Liver (tissue), 10 donors: ENCODE measurements at places on chromosomes 5 and 9. TPM values are rescaled to one million over a fixed set of nuclear protein-coding genes. Genes with fewer than 3 reads are reported as not detected.
A peak's percentile ranks its signal among the peaks of the same experiment; 100 is the strongest.

DNA sequence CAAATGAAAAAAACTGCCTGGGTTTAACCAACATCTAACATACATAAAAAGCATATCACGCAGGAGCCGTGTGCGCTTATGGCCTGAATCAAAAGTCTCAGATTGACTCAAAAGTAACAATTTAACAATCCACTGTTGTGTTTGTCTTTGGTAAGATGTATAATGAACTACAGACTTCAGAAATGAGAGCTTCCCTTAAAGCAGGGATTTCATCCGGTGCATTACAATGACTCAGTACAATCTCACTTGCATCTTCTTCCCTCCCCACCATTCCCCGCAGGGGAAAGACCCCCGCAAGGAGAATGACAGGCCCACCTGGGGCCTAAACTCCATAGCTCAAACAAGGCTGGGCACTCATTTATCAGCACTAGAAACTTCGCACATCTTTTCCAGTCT lies 1.4 kb downstream of the ZFR start:
- DNase-seq: no peak
- H3K4me1 ChIP-seq: peaks cover 16% of the 10 kb centered on the region
- peak overlapping the region; percentile 54 for H3K27ac ChIP-seq
- H3K4me3 ChIP-seq: peak overlapping the region; percentile 45

- no peaks in the 10 kb centered on the region for H3K36me3 ChIP-seq
- peaks cover 10% of the 10 kb centered on the region for H3K4me1 ChIP-seq
- H3K27ac ChIP-seq: peak within 1 kb of the TSS; percentile 91
- H3K27me3 ChIP-seq: no peaks in the 10 kb centered on the region
- H3K4me3 ChIP-seq: peak within 1 kb of the TSS; percentile 28
Observed at GRCh38 chr5:36301858-36302603, at the start of gene RANBP3L. TSS of gene RANBP3L (minus strand) at chr5:36301902. CDS start at chr5:36301416, 486 bp downstream.

DNA sequence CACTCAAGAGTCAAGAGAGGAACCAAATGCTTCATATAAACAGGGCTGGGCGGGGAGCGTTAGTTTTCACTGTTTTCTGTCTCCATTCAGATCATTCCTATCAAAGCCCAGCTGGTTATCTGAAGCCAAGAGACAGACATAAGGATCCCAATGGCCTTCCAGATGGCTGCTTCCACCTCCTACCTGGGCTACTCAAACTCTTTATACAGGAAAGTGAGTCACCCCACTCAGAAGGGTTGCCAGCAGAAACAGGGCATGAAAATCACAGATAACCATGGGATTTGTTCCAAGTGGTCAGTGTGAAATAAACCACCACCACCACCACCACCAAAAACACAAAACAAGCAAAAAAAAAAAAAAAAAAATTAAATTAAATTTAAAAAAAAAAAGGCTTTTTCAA lies 5.5 kb downstream of the PRSS3 start:
- H3K27me3 ChIP-seq: no peaks in the 10 kb centered on the region
- no peaks in the 10 kb centered on the region for H3K4me1 ChIP-seq
- no peak overlapping the region for H3K4me3 ChIP-seq
- no peaks in the 10 kb centered on the region for H3K36me3 ChIP-seq
- no peak for DNase-seq
- H3K27ac ChIP-seq: no peak overlapping the region

- no peaks in the 10 kb centered on the region for H3K27me3 ChIP-seq
- DNase-seq: no peak
- H3K4me3 ChIP-seq: no peak overlapping the region
- H3K4me1 ChIP-seq: peaks cover 22% of the 10 kb centered on the region
- no peaks in the 10 kb centered on the region for H3K36me3 ChIP-seq
Observed at GRCh38 chr5:158154226-158155005, 295.5 kb upstream of the CLINT1 start.

GRCh38 chr9:680106-680505 lies 161.4 kb upstream of the DMRT1 start:
- DNase-seq: no peak
- no peak overlapping the region for H3K4me3 ChIP-seq
- H3K36me3 ChIP-seq: no peaks in the 10 kb centered on the region
- H3K27me3 ChIP-seq: no peaks in the 10 kb centered on the region

- no peaks in the 10 kb centered on the region for H3K27me3 ChIP-seq
- H3K36me3 ChIP-seq: peaks cover 21% of the 10 kb centered on the region
- no peak overlapping the region for H3K27ac ChIP-seq
- no peak for DNase-seq
- no peaks in the 10 kb centered on the region for H3K4me1 ChIP-seq
Observed at GRCh38 chr9:116694785-116695291, 7.7 kb downstream of the TRIM32 start.

GRCh38 chr5:138276402-138277054 lies 2.1 kb upstream of the GFRA3 start:
- peaks cover 8% of the 10 kb centered on the region for H3K4me1 ChIP-seq
- no peaks in the 10 kb centered on the region for H3K36me3 ChIP-seq
- no peaks in the 10 kb centered on the region for H3K27me3 ChIP-seq
- no peak for DNase-seq
- no peak overlapping the region for H3K4me3 ChIP-seq

- no peak overlapping the region for H3K4me3 ChIP-seq
- DNase-seq: no peak
- H3K36me3 ChIP-seq: no peaks in the 10 kb centered on the region
- no peak overlapping the region for H3K27ac ChIP-seq
- H3K27me3 ChIP-seq: no peaks in the 10 kb centered on the region
Observed at GRCh38 chr5:7794823-7795222, 56.1 kb downstream of the CFAP90 start.

- no peak overlapping the region for H3K4me3 ChIP-seq
- DNase-seq: no peak
- H3K27me3 ChIP-seq: no peaks in the 10 kb centered on the region
- H3K27ac ChIP-seq: no peak overlapping the region
- no peaks in the 10 kb centered on the region for H3K36me3 ChIP-seq
Observed at GRCh38 chr5:28914297-28914696, 1875.9 kb upstream of the CDH9 start.

DNA sequence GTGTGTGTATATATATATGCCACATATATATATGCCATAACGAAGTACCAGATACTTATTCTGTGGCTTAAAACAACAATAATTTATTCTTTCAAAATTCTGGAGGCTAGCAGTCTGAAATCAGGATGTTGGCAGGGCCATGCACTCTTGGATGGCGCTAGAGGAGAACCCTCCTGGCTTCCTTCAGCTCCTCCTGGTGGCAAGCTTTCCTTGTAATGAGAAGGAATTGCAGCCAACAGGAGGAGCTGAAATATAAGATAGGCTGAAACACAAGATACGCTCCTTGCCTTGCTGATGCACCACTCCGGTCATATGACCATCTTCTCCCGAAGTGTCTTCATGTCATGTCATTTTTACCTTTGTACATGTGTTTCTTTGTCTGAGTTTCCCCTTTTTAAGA lies 368.1 kb upstream of the CTNND2 start:
- H3K27ac ChIP-seq: no peak overlapping the region
- H3K4me3 ChIP-seq: no peak overlapping the region
- no peak for DNase-seq

GRCh38 chr5:133317558-133317957 lies 265.7 kb downstream of the HSPA4 start:
- H3K36me3 ChIP-seq: no peaks in the 10 kb centered on the region
- H3K4me1 ChIP-seq: no peaks in the 10 kb centered on the region
- no peak overlapping the region for H3K4me3 ChIP-seq
- no peak overlapping the region for H3K27ac ChIP-seq

DNA sequence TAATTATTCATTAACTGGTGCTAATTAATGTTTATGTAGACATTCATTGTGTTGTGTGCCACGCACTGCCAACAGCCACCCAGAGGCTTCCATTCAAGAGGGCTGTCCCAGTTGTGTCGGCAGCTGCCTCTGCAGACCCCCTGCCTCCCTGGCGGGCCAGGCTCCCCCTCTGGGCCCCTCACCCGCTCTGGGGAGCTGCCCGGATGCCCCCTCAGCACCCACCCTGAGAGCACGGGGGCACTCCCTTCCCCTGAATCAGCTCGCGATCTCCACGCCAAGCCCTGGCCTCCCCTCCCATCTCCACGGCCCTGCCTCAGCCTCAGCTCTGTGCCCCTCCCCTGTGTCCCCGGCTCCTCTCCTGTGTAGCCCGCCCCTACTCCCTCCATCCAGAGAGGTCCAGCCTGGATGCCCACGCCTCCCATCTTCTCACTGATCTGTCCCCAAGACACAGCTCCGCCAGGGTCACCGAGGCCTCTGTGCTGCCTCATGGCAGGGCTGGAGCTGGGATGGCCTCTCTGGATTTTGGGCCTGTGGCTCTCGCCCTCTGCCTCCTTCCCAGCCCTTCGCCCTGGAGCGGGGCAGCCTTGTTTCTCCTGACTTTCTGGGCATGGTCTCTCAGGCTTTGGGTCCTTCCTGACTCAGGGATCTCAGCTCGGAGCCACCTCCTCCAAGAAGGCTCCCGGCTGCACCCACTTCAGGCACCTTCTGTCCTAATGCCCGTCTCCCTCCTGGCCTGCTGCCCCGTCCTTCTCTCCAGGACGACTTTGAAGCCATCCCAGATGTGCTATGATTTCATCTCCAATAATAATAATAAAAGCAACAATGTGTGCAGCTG lies 16.0 kb upstream of the SLC9A3 start:
- no peak overlapping the region for H3K27ac ChIP-seq
- no peak for DNase-seq
- H3K27me3 ChIP-seq: no peaks in the 10 kb centered on the region
- H3K4me3 ChIP-seq: no peak overlapping the region
- H3K36me3 ChIP-seq: no peaks in the 10 kb centered on the region
- no peaks in the 10 kb centered on the region for H3K4me1 ChIP-seq

DNA sequence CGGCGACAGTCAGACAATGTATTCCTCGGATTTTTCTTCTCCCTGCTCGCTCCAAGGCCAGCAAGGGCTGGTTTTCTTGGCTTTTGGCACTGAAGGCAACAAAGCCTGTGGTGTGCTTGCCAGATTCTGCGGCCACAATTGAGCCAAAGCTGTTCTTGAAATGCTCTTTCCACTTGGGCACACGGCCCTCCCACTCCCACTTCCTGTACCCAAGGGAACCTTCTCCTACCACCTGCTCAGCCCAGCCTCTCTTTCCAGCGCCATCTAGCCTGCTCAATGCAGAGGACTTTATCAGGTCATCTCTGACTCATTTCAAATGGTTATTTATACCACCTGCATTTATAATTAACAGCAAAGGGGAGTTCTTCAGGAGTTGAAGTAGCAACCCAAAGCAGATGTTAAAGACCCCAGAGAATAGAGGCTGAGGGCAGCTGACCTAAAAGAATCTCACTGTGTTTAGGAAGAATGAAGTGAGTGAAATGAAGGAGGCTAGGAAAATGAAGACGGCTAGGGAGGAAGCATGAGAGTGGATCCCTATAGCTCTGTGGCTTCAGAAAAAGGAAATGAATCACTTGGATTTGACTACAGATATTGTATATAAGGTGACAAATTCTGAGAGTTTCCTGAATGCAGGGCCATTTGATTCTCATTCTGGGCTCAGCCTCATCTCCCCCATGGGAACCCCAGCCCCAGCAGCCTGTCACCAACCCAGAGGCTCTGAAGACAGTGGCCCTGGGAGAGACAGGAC lies 439.0 kb downstream of the ENC1 start:
- DNase-seq: no peak
- H3K27me3 ChIP-seq: no peaks in the 10 kb centered on the region
- H3K4me1 ChIP-seq: no peaks in the 10 kb centered on the region
- no peak overlapping the region for H3K27ac ChIP-seq
- no peak overlapping the region for H3K4me3 ChIP-seq

- no peaks in the 10 kb centered on the region for H3K27me3 ChIP-seq
- no peak overlapping the region for H3K27ac ChIP-seq
- H3K36me3 ChIP-seq: no peaks in the 10 kb centered on the region
- no peak overlapping the region for H3K4me3 ChIP-seq
- DNase-seq: no peak
- no peaks in the 10 kb centered on the region for H3K4me1 ChIP-seq
Observed at GRCh38 chr9:121857928-121858327, 206.5 kb downstream of the DAB2IP start.

DNA sequence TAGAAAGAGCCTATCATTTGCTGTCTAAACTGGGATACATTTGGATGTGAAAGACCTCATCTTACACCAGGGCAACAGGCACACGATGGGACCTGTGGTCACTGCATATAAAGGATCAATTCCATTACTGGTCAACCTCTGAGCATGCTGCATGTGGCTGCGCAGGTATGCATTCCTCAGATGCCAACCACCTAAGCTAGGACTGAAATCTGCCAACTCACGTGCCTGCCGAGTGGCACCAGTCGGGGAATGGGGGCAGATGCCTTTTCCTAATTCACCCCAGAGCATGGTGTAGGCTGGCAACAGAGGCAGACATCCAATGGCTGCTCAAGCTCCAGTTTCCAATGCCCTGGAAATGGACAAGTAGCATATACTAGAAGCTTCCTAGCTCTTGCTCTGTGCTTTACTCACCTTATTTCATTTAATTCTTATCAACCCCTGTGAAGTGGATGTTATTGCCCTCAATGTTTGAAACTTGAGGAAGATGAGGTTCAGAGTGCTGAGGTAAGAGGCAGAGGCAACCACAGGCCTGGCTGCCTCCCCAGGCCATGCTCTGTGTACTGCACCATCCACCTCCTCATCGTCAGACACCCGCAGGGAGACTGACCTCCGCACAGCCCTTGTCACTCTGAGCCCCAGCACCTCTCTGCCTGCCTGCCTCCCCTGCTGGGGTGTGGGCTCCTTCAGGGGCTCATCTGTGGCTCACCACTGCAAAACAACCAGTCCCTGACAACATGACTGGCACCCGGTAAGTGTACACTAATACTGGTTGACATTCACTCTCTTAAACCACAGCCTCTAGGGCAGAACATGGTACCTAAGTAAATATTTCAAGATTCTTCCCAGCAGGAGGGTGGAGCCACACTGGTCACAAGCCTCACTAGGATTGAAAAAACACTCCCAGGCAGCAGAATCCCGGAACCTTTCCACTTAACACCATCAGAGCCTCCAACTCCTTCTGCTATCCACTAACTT lies 228.5 kb downstream of the CRB2 start:
- H3K27ac ChIP-seq: no peak overlapping the region
- H3K36me3 ChIP-seq: peaks cover 7% of the 10 kb centered on the region
- DNase-seq: no peak
- H3K27me3 ChIP-seq: no peaks in the 10 kb centered on the region
- no peak overlapping the region for H3K4me3 ChIP-seq
- no peaks in the 10 kb centered on the region for H3K4me1 ChIP-seq

- no peak overlapping the region for H3K27ac ChIP-seq
- H3K4me1 ChIP-seq: no peaks in the 10 kb centered on the region
- no peak overlapping the region for H3K4me3 ChIP-seq
- H3K27me3 ChIP-seq: no peaks in the 10 kb centered on the region
- no peak for DNase-seq
Observed at GRCh38 chr5:5179597-5179996, 39.5 kb downstream of the ADAMTS16 start.

The CAVIN4 gene
- 0.05 TPM for total RNA-seq

The LRRC14B gene
- total RNA-seq: 0.09 TPM

The NEUROG1 gene
- total RNA-seq: not detected

The COQ4 gene
- total RNA-seq: 12.8 TPM

The LEAP2 gene
- total RNA-seq: 12.0 TPM

The C5orf47 gene
- not detected for total RNA-seq

The SV2C gene
- not detected for total RNA-seq

The MZB1 gene
- 1.8 TPM for total RNA-seq

The NACC2 gene
- total RNA-seq: 17.8 TPM
